ENCODE measurements at places on chromosomes 7 and 10. TPM values are rescaled to one million over a fixed set of nuclear protein-coding genes. Genes with fewer than 3 reads are reported as not detected.

DNA sequence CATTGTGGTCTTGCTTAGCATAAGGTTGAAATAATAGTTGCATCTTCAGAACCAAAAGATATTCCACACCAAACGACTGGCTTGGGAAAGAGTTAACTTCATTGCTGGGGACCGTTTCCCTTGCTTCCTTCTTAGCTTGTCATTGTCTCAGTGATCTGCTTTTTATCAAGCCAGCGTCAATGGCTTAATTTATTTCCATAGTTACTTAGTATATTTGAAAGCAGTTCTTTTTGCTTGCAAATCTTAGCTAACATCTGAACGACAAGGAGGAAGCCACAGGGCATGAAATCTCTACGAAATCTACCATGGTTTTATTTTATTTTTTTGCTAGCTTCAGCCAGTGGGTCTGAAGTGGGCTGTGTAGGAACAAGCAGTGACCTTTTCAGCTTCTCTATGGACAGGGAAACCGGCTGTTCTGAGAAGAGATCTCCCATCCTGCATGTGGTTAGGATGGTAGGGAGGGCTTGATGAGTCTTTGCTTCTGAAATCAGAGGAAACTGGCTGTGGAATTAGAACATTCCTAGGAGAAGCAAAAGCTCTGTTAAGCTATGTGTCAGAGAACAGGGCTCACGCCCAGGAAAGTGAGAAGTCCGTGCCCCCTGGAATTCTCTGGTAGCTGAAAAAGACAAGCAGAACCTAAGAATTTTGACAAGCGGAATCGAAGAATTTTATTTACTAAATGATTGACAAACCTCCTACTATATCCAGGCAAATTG, 8.0 kb downstream of the SLC18A2 start:
- no peak for DNase-seq

DNA sequence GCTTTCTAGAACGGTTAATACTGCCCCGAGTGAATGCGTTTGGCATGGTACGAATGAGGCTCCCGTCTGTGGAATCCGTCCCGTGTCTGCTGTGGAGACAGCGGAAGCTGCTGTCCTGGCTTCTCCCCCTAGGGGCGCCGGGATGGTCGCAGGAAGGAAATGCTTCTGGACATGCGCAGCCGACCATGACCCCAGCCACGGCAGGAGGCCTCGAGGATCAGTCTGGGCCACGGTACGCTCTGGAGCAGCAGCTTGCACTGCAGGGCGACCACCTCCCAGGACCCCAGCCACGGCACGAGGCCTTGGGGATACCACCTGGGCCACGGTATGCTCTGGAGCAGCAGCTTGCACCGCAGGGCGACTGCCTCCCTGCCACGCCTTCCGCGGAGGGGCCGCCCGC, 107.9 kb downstream of the CYTH3 start:
- DNase-seq = no peak

ACSM6 gene
- total RNA-seq = 0.63 TPM

GRID1 gene
- 21.3 TPM for total RNA-seq

DNA sequence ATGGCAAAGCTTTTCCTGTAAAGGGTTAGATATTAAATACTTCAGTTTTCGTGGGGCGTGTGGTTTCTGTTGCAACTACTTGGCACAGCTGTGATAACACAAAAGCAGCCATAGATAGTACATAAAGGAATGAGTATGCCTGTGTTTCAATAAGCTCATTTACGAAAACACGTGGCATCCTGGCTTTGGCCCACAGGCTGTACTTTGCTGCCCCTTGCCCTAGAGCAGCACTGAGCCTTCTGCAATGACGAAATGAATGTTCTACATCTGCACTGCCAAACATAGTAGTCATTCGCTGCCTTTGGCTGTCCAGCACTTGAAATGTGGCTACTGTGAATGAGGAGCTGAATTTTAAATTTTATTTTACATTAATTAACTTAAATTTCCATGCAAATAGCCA, 376.2 kb upstream of the TPK1 start:
- no peak for DNase-seq
